ENCODE measurements at places on chromosomes 16 and 17. TPM values are rescaled to one million over a fixed set of nuclear protein-coding genes. Genes with fewer than 3 reads are reported as not detected.

DNA sequence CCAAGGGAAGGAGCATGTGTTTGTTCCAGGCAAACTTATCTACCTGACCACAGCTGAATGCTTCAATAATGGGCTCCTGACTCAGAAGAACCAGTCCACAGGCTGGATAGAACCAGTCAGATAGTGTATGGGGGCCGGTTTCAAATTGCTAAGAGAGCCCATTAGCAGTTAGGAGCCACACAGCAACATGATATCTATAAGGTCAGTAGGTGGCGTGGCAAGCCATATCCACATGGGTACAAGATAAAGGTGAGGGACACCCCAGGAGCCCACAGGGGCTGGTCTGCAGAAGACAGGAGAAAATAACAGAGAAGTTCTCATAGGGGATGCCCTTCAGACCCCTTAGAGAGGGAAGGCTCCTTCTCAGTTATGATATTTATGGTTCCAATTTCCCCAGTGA lies 31.6 kb upstream of the CDRT15 start:
- no peak for DNase-seq

DNA sequence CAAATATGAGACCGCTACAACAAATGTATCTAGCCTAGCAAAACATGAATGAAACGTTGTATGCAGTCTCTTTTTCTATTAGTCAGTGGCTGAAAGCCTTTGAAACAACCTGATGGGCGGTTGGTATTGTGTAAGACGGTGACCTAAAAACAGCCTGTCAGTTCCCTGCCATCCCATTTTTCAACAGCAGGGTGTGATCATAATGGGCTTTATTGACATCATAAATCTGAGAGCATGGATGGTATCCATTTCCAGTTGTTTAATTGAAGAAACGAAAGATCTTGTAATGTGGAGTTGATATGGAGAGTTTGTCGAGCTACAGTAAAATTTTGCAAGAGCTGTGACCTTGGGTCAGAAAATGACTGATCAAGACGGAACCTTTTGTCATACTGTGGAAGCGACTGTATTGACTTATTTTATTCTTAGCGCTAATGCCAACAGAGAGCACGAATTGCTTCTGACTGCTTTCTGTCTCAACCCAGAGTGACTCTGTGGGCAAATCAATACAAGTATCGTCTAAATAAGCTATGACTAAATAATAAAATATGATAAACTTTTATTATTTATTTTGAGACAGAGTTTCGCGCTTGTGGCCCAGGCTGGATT lies 12.3 kb upstream of the MEIOB start:
- DNase-seq, result peak; percentile 36

DNA sequence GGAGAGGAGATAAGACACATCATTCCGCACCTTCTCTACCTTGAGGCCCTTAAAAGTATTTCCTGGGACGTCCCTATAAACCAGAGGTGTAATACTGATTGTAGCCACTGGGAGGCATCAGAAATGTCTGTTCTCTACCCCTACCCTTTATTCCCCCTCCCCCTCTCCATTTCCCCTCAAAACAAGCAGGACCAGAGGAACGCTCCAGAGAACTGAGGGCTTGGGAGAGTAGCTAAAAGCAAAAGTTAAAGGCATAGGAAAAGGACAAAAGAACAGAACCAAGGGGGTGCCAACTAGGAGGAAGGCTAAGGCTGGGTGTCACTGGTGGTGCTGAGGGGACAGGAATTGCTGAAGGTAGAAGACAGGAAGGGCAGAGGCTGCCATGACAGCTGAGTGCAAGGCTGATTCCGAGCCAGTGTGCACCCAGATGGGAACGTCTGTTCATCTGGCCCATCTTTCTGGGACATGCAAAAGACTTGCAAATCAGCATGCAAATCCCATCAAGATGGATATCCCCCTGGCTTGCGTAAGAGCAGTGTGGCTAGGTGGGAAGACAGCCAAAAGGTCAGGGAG lies 6.7 kb downstream of the CAMTA2 start:
- DNase-seq, result peak; percentile 53

The TUBB3 gene
- total RNA-seq, result 463 TPM

The NDUFAF8 gene
- total RNA-seq, result 39.9 TPM

GRCh38 chr16:48542966-48543365 lies 67.0 kb downstream of the N4BP1 start:
- DNase-seq, result no peak

DNA sequence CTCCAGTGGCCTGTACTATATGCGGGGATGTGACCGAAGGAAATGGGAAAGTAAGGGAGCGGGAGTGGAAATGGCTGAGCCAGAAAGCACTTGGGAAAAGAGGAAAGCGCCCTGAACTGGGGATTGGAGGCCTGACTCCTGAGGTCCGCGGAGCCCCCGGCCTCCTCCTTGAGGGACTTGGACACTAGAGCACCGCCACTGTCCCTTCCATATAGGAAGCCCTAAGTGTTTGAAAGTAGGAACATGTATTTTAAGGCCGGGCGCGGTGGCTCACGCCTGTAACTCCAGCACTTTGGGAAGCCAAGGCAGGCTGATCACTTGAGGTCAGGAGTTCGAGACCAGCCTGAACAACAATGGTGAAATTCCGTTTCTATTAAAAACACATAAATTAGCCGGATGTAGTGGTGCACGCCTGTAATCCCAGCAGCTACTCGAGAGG lies 530 bp upstream of the ZDHHC7 start:
- DNase-seq, result no peak

The BICDL2 gene
- not detected for total RNA-seq

The AATK gene
- total RNA-seq, result 0.06 TPM

- DNase-seq, result no peak
Measured at GRCh38 chr16:47136099-47136842, 7.5 kb downstream of the NETO2 start.

- DNase-seq, result no peak
Measured at GRCh38 chr17:6168296-6168695, 98.1 kb downstream of the WSCD1 start.

The PLD6 gene
- 4.2 TPM for total RNA-seq

The ARHGDIG gene
- total RNA-seq, result not detected

DNA sequence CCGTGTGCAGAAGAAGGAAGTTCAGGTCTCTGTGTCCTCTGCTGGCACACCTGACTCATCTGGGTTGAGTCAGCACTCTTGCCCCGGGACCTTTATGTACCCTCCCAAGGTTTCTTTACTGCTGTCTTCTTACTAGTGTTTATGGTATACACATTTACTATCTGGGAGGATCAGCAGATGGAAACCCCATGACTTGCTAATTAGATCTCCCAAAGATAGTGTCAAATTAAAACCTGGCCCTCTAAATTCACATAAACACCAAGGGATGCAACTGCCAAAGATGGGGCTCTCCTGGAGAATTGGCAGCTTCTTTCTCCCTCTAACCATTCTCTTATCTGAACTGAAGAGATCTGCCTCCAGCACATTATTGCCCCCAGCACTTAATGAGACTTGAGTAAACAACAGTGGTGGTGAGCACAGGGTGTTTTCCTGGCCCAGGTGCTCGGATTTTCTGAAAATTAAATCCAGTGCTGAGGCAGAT lies 718.1 kb upstream of the SOX9 start:
- DNase-seq, result no peak

- DNase-seq, result no peak
Measured at GRCh38 chr17:57544834-57545463, 200.2 kb downstream of the CCDC182 start.

GRCh38 chr17:66652840-66653507 lies 181.9 kb upstream of the CACNG5 start:
- DNase-seq, result peak; percentile 32

DNA sequence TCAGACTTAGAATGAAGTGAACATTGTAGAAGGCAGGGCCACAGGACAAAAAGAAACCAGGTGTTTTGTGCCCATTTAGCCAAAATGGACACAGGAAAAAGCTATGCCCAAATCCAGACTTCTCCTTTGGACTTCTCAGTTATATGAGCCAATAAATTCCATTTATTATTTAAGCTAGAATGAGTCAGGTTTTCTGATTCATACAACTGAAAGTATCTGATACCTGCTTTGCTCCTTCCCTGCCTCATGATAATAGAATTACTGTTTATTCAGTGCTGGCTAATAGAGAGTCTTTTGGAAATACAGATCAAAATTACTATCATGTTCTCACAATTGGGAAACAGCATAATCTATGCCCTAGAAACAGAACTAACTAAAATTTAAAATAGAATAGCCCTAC lies 8.7 kb upstream of the CPD start:
- DNase-seq, result no peak

DNA sequence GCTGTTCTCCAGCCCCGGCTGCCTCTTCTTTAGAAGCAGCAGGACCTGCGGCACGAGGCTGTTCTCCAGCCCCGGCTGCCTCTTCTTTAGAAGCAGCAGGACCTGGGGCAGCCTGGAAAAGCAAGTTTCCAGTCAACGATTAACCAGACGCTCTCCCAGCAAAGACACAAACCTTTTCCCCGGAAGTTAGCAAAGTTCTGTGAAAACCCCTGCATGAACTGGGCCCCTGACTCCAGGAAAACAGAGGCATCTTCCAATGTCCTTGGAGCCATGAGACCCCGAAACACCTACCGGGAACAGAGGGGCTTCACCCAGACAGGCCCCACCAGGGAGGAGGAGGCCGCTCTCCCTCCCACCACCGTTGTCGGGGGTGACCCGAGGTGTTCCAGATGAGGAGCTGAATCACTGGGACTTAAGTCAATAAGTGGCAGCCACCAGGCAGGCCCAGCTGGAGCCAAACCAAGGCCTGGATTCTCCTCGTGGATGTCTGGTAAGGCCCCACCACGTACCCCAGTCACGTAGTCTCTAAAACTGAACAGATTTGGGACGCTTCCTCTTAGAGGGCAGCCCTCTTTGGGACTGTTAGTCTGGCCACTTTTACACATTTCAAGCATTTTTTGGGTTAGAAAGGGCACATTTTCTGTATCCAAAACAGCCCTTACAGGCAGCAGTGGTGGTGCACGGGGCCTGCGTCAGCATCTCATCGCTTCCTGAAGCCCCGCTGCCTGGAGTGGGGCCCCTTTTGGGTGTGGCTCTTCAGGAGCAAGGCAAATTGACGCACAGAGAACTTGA lies at the start of gene RPH3AL:
RPH3AL (minus strand) TSS at position 387 of the 792 bp plus-strand sequence. CDS start 25,264 bp downstream, outside the sequence.
- DNase-seq, result no peak

GRCh38 chr17:46910179-46910927 lies 12.6 kb upstream of the GOSR2 start:
- no peak for DNase-seq

The PLEKHM1 gene
- 30.0 TPM for total RNA-seq

The EVPLL gene
- total RNA-seq, result not detected

- DNase-seq, result no peak
Measured at GRCh38 chr17:82384051-82384729, 12.6 kb downstream of the UTS2R start.

The NARF gene
- 62.7 TPM for total RNA-seq

The P2RX5 gene
- total RNA-seq, result 21.5 TPM

The PDILT gene
- not detected for total RNA-seq

DNA sequence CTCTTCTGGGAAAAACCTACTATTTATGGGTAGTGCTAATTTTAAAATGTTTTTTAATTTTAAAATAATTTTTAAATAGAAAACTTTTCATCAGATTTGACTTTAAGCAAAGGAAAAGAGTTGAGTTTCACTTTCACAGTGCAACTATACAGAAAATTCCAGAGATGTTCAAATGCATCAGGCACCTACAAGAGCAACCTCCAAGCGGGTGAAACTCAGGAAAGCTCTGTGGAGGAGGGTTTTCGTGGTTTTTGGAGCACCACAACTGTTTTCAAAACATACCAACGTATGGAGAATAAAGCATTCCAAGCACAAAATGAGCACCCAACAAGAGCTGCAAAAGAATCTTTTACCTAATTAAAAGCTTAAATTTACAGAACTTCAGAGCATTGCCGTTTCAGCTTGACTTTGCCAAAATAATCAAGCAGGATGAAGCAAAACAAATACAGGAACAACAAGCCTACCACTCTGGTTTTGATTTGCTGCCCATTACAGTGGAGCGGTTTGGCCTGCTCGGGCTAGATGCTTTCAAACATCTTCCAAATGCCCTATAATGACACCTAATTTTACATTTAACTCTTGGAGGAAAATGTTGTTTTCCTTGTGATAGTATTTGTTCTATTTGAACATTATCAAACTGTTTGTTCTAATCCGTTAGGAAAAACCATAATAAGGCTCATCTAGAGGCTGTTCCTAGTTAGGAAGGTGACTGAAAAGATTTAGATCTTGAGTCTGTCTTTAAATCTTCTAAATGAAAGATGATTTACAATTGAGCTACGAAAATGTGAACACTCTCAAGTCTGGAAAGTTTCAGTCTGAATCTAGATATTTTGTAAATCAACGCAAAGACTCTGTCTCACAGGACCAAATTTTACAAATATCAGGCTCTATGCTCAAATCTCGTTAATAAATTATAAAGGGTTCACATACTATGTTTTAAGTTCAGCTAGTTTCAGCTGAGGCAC lies 34.5 kb downstream of the NACA2 start:
- no peak for DNase-seq

The CLEC3A gene
- total RNA-seq, result not detected

GRCh38 chr16:13528691-13529090 lies 391.3 kb upstream of the ERCC4 start:
- no peak for DNase-seq

GRCh38 chr17:20279631-20280030 lies 187.7 kb downstream of the LGALS9B start:
- DNase-seq, result no peak

DNA sequence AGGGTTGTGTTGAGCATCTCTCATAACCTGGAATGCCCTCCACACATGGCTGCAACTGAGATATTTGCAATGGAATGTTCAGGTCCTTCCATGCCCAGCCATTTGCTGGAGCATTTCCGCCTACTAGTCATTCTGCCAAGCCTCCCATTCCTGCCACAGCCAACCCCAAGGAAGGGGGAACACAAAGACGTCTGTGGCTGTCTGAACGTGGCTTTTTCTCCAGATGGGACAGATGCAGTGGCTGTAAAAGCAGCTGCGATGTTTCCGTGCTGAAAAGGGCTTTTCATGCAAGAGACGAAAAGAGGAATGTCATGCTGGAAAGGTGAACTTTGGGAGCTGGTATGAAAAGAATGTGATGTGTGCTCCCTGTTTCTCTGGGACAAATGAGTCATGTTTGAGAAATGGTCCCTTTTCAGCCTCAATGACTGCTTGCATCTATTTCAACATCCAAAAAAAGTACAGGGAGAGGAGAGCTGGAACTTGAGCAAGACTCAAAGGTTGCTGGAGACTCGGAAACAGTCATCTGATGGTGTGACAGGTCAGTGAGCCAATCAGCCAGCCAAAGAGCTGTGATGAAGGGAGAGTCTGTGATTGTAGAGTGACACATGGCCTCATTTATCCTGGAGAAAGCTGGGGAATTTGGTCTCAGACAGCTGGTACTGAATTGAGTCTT lies 208.9 kb downstream of the SHISA9 start:
- DNase-seq, result peak; percentile 99

The SCIMP gene
- total RNA-seq, result not detected

GRCh38 chr17:4766723-4767122 lies 5.0 kb upstream of the TM4SF5 start:
- no peak for DNase-seq

The KRT31 gene
- not detected for total RNA-seq

The TBC1D3L gene
- total RNA-seq, result 9.7 TPM

- DNase-seq, result no peak
Measured at GRCh38 chr16:59342669-59343068, 608.6 kb upstream of the GOT2 start.

- DNase-seq, result no peak
Measured at GRCh38 chr17:2459917-2460271, 51.8 kb downstream of the METTL16 start.

GRCh38 chr17:66920435-66920834 lies 44.1 kb upstream of the CACNG4 start:
- no peak for DNase-seq

The TOM1L1 gene
- 28.9 TPM for total RNA-seq

The SPNS2 gene
- total RNA-seq, result 0.06 TPM

The TIMP2 gene
- 94.7 TPM for total RNA-seq

The INPP5K gene
- 27.3 TPM for total RNA-seq

GRCh38 chr16:47413041-47413440 lies 47.8 kb downstream of the ITFG1 start:
- DNase-seq, result no peak

The NXPH3 gene
- total RNA-seq, result 0.19 TPM
